ENCODE measurements at places on chromosomes 16 and 17. TPM values are rescaled to one million over a fixed set of nuclear protein-coding genes. Genes with fewer than 3 reads are reported as not detected.

GRCh38 chr16:50688083-50688482, 5.3 kb upstream of the NOD2 start:
- DNase-seq, result no peak

DNA sequence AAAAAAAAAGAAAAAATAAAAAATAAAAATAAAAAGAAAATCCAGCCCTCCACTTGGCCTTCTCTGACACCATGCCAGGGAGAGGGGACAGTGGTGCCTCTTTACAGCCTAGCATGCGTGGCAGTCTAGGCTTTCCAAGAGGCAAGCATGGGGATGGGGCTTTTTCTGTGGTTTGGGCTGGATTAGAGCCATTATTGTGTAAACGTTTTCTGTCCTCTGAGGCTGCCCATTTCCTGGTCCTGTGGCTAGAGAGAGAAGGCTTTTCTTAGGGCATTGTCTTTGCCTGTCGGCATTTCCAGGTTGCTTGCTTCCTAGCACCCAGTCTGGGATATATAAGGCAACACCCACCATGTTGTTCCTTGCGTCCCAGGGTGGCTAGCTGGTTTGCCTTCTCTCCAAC, 2.7 kb upstream of the DHRS7B start:
- no peak for DNase-seq

CRISPLD2 gene
- polyA plus RNA-seq, result 0.07 TPM

- DNase-seq, result no peak
Observed at GRCh38 chr17:74206332-74206818, 2.9 kb downstream of the RPL38 start.

DNA sequence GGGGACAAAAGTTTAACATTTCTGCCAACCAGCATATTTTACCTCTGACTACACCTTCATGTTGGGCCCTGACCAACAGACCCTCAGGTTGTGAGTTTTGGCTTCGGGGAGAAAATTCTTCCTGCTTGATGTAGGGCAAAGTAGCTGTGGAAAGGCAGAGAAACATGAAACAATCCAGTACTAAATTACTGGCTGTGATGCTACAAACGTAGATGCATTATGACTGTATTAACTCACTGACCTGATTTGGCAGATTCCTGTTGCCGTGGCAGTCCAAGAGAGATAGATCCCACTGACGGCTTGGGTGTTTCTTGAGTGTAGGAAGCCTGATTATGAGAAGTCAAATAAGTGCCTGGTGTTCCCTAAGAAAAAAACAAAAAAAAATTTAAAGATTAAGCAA, 80.7 kb downstream of the TTC19 start:
- DNase-seq, result no peak

- DNase-seq, result no peak
Observed at GRCh38 chr17:80068301-80069222, 32.1 kb downstream of the CCDC40 start.

KRT28 gene
- not detected for polyA plus RNA-seq

- no peak for DNase-seq
Observed at GRCh38 chr16:60100371-60100770, 1366.3 kb upstream of the GOT2 start.

DNA sequence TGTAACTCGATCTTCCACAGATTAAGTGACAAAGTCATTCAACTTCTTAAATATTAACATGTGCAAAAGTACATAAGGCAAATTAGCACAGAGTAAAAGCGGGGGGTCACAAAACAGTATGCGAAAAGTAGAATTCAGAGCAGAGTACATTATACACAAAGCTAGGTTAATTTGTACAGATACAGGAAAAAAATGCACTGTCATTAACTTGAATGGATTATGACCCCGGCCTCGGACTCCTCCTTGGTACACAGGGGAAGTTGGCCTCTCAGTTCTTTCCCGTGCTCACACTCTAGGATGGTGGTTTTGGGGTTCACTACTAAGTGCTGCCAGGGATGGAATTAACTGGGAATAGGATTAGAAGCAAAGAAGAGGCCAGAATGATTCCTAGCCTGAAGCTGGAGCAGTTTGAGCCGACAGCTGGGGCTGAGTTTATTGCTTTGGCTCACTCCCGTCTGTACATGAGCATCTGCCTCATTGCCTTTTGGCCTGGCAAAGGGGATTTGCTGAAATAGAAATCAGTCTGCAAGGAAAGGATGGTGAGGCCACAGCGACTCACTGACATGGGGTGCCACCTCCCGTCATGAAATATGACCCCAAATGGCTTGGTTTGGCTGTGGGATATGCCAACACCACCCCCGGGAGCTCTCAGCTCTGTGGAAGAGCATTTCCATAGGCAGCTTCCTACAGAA, 23.6 kb downstream of the NTN1 start:
- DNase-seq, result no peak

Data from naive thymus-derived CD8-positive, alpha-beta T cell (primary cell).